HuH-7.5 (cell line): ENCODE measurements at places on chromosomes 7 and 10.

DNA sequence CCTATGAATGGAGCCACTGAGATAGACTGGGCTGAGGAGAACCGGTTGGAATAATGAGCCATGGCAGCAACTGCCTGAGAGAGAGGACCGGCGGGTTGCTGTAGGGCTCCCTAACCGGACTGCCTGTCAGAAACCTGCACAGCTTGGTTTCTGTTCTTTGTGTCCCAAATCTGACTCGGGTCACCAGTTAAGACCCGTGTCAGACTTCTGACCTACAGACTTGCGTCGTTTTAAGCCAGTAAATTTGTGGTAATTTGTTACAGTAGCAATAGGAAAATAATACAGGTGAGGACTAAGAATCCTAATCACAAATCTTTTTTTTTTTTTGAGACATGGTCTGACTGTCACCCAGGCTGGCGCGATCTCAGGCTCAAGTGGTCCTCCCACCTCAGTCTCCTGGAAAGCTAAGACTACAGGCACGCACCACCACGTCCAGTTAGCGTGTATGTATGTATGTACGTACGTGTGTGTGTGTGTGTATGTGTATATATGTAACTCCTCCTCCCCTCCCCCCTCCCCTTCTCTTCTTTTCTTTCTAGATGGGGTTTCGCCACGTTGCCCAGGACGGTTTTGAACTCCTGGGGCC is 672 bp upstream of the DDX56 start:
- no peak for DNase-seq

- no peak for DNase-seq
Observed at GRCh38 chr7:92590711-92591310, 621 bp upstream of the FAM133B start.

DNA sequence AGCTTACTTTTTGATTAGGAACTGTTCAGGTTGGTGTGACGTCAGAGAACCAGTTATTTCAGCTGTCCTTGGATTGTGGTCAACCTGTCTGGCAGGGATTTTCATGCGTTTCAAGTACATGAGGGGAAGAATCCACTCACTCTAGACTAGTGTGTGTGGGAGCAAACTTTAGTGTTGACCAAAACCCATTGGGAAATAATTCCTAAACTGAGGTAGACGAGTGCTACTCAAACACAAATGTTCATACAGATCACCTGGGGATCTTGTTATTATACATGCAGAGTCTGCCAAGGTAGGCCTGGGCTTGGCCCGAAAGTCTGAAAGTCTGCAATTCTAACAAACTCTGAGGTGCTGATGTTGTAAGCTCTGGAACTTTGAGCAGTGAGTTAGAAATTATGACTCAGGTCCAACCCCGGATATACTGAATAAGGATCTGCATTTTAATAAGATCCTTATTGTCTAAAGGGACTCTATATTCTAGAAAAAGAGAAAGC is 111.1 kb upstream of the CREB5 start:
- DNase-seq: no peak

- DNase-seq: no peak
Observed at GRCh38 chr7:42236266-42236975, 588 bp downstream of the GLI3 start.

DNA sequence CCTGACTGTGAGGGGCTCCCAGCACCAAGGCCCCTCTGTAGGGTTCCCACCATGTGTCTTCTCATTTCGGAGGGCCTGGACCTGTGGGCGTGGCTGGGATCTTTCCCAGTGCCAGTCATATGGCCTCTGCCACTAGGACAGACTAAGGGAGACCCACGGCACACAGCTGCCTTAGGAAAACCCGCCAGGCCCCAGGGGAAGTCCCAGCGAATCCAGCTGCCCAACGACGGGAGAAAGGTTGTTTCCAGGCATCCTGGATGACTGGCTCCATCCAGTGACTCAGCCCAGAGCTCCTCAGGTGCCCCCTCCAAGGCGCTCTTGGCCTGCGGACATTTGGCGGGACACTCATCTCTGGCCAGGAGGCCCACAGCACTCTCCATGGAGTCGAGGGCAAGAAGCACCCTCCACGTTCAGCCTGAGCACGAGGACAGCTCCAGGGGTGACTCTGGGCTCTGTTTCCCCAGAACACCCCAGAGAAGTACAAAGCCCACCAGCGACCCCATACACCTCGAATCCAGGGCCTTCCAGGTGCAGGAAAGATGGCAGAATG is 39.9 kb downstream of the PWWP2B start:
- DNase-seq: no peak

GRCh38 chr10:121544301-121544869 is 53.9 kb downstream of the FGFR2 start:
- no peak for DNase-seq

DNA sequence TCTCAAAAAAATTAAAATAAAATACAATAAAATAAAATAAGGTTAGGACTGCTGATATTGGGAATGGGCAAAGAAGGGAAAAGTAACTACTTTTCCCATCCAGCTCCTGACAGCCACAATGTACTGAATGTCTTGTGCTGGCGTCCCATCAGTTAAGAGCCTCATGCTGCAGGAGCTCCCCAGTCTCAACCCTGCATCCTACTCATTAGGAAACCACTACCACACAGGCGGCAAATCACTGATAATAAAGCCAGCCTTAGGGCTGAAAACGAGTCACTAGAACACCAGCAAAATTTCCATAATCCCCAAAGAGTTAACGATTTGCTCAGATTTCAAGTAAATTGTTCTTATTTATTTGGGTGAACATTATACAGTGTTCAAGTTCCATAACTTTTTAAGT is 4.3 kb downstream of the YWHAG start:
- DNase-seq: no peak

- DNase-seq: no peak
Observed at GRCh38 chr7:121485467-121486243, 89.5 kb upstream of the FAM3C start.

DNA sequence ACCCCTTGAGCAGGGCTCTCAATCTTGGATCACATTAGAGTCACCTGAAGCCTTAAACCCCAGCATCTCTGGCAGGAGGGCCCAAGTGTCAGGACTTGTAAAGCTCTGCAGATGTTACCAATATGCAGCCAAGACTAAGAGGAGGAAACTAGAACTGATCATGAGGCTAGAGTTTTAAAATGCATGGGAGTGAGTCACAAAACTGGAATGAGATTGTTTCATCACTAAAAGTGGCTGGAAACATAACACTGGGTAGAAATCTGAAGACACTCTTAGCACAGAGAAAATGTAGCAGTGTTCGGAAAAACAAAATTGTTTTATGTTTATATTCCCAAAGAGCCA is 63.3 kb upstream of the GHITM start:
- DNase-seq: no peak

DNA sequence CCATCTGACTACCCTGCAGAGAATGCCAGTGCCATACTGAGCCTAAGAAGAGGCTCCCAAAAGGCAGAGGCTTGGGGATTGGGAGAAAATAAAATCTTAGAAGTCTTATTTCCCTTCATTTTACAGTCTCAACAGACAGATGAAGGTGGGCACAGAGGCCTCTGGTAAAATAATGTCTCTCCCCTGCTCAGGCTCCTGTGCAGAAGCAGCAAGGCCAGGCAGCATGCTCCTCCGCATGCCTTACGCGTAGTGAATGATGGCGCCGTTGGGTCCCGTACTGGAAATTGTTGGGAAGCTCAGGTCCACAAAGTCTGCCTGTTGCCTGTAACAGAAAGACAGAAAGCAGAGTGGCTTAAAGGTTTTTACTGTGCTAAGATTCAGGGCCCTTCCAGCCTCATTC is 45.8 kb downstream of the XPNPEP1 start:
- DNase-seq: no peak

GRCh38 chr7:137003086-137003485 is 134.6 kb downstream of the CHRM2 start:
- DNase-seq: no peak

DNA sequence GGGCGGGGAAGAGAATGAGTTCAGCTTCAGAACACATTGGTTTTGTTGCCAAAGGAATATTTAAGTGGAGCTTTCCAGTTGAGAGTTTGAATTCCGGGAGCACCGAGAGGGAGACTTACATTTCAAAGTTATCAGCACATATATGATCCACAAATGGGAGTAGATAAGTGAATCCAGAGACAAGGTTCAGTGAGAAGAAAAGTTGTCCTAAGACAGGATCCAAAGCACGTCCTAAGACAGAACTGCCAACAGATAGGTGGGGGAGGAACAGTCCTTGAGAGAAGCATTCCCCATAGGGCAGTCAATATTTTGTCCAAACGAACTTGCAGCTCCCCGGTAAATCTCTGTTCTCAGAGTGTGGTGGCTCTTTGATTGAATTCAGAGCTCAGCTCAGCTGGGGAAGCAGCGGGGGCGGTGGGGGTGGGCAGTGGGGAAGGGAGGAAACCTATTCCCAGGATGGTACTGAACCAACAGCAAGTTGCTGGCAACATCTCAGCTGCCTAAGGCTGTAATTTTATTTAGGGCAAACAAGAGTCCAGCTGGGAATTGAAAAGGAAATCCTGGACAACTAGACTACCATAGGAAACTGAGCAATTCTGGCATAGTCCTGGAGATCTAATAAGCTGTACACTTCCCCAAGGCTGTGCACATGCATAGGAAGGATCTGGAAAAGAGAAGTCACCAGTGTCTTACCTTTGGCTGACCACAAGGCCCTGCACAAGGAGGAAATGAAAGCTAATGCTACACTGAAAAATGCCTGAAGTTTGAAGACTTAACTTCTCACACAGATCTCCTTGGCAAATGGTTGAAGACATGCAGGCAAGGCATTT is 94.2 kb upstream of the CXCL12 start:
- DNase-seq: no peak

DNA sequence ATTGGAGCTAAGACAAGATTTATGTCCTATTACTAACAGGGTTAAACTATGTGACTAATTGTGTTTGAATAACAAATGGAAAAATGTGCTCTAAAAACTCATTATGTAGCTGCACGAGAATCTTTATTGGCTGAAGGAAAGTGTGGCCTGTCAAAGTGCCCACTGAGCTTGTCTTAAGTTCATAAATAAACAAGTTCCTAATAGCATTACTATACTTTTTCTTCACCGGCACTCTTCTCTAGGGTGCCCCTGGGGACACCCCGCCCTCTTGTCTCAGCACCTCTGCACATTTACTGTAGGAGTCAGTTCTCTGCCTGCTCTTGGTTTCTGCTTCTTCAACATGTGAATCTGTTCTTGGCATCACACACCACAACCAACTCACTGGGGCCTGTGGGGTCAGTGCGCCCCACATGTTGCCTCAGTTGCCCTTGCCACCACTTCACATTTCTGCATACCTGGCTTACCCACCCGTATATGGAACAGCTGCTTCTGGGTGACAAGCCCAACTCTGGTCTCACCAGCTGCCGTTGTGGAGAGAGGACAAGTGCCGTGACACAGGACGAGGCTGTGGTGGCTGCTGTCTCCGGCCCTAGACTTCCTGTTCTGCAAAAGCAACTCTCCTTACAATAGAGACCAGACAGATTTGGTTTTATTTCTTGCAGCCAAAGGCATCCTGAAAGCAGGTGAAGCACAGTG is 96.3 kb upstream of the DDC start:
- no peak for DNase-seq

- no peak for DNase-seq
Observed at GRCh38 chr10:78549140-78549935, 515.7 kb downstream of the RPS24 start.

DNA sequence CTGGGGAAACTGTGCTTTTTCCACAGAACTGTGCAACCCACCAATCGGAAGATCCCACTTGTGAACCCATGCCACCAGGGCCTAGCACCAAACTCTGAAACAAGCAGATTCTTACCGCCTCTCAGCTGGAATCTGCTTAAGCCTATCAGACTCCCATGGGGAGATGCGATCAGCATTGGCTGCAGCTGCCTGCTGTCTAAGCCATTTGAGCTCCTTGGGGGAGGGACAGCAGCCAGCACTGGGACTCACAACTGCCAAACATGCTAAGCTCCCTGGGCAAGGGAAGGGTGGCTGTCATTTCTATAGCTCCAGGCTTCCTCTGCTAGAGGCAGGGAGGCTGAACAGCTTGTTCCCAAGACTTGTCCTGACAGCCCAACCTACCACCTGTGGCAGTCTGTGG is 283.8 kb downstream of the CDK14 start:
- no peak for DNase-seq

- DNase-seq: no peak
Observed at GRCh38 chr7:28627263-28627653, 214.9 kb downstream of the CREB5 start.

DNA sequence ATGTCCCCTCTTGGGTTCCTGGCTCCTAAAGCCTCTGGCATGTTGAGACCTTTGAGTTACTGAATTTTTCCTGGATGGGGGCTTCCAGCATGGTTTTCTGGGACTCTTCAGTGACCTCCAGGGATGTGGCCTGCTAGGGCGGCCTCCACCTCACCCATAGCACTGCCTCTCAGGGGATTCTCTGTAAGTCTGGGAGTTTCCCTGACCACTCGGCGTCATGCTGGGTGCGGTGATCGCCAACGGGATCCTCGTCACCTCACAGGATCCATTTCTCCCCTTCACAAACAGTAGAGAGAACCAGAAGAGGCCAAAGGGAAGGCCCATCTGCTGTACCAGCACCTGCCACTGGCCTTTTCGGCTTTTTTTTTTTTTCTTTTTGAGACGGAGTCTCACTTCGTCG is 84.3 kb downstream of the NPTX2 start:
- DNase-seq: no peak

DNA sequence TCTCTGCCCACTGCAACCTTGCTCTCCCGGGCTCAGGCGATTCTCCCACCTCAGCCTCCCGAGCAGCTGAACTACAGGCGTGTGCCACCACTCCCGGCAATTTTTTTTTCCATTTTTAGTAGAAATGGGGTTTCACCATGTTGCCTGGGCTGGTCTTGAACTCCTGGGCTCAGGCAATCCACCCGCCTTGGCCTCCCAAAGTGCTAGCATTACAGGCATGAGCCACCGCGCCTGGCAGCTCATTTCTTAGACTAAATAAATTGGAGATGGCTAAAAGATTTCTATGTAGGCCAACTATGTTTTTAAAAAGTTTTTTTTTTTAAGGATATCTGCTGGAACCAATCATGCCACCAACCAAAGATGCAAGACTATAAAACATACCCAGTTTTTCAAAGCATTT is 67.8 kb downstream of the TRUB1 start:
- DNase-seq: no peak

DNA sequence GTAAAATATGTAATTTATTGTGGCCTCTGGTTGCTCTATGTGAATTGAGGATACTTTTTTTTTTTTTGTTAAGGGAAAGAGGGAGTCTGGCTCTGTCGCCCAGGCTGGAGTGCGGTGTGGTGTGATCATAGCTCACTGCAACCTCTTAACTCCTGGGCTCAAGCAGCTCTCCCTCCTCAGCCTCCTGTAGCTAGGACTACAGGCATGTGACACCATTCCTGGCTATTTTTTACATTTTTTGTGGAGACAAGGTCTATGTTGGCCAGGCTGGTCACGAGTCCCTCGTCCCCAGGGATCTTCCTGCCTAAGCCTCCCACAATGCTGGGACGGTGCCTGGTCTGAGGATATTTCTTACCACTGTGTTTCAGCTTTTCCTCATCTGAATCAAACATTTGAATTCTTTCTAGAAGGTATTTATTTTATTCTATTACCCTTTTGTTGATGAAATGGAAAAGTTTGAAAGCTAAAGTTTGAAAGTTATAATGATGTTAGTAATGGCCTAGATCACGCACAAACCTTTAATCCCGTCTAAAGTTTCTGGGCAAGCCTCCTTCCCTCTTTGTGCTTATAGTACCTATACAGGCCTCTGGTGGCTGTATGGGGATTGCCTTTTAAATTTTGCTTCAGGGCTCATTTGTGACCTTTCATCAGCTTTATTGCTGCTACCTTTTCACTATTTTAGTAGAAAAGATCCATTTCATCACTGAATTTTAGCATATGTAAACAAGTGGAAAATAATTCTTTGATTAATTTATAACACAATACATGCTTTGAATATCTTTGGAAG is 2.0 kb downstream of the IFRD1 start:
- no peak for DNase-seq
